Peyer's patch (tissue), 4 donors: ENCODE measurements at places on chromosomes 4 and X. TPM values are rescaled to one million over a fixed set of nuclear protein-coding genes. Genes with fewer than 3 reads are reported as not detected.

WDR44 gene
- 11.8 TPM for total RNA-seq

DNA sequence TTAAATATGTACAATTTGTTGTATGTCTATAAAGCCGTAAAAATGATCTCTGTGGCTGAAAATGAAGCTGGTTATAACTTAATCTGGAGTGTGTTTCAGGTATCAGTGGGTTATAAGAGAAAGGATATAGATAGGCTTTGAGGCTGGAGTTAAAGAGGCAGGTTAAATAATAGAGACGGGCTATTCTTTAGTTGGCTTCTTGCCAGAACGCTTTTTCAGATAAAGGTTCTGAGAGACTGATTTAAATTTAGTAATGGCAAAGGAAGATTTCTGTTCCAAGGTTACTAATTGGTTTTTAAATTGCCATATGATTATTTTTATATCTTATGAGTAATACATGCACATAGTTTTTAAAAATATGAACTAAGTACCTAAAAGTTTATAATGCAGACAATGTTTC is 117.4 kb downstream of the AWAT2 start:
- H3K4me1 ChIP-seq, result no peaks in the 10 kb centered on the region
- DNase-seq, result no peak
- H3K27me3 ChIP-seq, result no peaks in the 10 kb centered on the region
- no peak overlapping the region for H3K4me3 ChIP-seq
- H3K36me3 ChIP-seq, result no peaks in the 10 kb centered on the region

GRCh38 chrX:39318506-39319343 is 517.5 kb downstream of the MID1IP1 start:
- no peaks in the 10 kb centered on the region for H3K27me3 ChIP-seq
- H3K4me3 ChIP-seq, result no peak overlapping the region
- H3K4me1 ChIP-seq, result no peaks in the 10 kb centered on the region
- no peaks in the 10 kb centered on the region for H3K36me3 ChIP-seq
- DNase-seq, result no peak
- no peak overlapping the region for H3K27ac ChIP-seq

DNA sequence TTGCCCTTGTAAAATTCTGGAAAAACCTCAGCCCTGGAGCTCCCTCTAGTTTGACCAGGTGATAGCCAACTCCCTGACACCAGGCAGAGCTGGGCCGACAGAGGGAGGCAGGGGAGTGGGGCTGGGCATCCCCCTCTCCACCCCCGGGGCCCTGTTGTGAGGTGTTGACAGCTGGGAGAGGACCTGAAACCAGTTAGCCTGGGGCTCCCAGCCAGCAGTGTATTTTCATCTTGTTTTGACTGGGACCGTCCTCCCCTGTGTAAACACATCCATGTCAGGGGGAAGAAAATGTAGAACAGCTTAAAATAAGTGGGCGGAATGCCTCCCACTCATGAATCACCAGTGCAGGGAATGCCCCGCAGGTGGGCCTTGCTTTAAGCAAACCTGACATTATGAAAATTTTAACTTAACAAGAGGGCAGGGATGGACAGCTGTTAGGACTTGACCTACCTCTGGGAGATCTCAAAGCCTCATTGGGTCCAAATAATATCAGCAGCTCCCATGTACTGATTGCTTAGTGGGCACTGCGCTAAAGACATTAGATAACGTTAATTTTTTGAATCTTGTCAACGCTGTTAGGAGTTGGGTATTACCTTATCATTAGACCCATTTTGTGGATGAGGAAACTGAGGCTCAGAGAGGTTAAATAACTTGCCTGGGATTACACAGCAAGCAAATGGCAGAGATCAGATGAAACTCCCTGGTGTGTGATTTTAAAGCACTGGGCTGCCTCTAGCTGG is 45.9 kb downstream of the TSC22D3 start:
- no peak for DNase-seq
- H3K4me1 ChIP-seq, result no peaks in the 10 kb centered on the region
- no peaks in the 10 kb centered on the region for H3K27me3 ChIP-seq
- H3K27ac ChIP-seq, result peak overlapping the region; percentile 35
- H3K36me3 ChIP-seq, result no peaks in the 10 kb centered on the region
